ENCODE measurements at places on chromosomes 6 and 20.

GRCh38 chr6:153001767-153002612 is 519 bp downstream of the MTRF1L start:
- no peak for DNase-seq

GRCh38 chr6:108966855-108967755 is 118.9 kb downstream of the ARMC2 start:
- DNase-seq = peak; percentile 31

DNA sequence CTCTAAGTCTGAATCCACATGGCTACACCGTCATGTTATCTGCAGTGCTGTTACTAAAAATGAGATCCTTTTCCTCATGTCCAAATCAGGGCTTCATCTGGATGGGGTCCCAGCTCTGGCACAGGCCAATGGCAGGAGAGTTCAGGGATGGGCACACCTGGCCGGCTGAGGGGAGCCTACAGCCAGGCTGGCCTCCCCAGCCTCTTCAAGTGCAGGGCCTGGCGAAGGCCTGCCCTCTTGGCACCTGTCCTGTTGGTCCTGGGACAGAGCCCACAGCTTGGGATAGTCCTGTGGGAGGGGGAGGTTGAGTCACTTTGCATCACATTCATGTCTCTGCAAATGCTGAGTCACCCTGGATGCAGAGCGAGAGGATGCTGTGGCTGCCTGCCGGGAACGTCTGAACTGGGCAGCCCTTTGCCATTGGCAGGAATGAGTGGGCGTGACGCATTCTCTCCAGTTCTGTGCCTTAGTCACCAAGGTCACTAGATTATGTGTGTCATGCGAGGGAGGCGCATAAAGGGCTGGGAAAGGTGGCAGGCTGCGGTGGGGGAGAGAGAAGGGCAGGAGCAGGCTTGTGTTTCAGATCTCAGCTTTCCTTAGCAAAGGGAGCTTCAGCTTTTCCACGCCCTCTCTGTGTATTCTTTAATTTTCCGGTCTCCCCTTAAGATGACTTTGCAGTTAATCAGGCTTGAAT is 223.2 kb upstream of the ECI2 start:
- peak; percentile 100 for DNase-seq

DNA sequence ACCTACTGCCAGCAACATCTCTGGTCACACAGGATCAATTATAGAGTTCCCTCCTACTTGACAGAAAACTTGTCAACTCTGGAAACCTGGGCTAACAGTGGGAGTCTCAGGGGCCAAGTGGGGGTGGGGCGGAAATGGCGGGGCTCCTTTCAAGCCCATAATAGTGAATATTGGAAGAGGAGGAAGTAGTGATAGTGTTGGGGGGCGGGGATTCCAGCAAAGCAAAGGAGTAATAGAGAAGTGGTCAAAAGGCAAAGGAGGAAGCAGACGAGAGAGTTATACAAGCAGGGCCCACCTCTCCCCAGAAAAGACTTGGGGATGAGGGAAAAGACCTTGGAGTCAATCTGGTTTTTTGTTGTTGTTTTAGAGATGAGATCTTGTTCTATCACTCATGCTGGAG is 2.1 kb downstream of the DEF6 start:
- no peak for DNase-seq

- no peak for DNase-seq
These were observed 19.3 kb downstream of the RIN2 start for GRCh38 chr20:19777315-19777714.

- no peak for DNase-seq
These were observed 6.4 kb downstream of the RPS12 start for GRCh38 chr6:132820629-132821381.

- no peak for DNase-seq
These were observed 316.1 kb downstream of the UTRN start for GRCh38 chr6:144601221-144601620.

Measured in stromal cell of bone marrow (primary cell).